ENCODE measurements at places on chromosomes 2 and 18.

DNA sequence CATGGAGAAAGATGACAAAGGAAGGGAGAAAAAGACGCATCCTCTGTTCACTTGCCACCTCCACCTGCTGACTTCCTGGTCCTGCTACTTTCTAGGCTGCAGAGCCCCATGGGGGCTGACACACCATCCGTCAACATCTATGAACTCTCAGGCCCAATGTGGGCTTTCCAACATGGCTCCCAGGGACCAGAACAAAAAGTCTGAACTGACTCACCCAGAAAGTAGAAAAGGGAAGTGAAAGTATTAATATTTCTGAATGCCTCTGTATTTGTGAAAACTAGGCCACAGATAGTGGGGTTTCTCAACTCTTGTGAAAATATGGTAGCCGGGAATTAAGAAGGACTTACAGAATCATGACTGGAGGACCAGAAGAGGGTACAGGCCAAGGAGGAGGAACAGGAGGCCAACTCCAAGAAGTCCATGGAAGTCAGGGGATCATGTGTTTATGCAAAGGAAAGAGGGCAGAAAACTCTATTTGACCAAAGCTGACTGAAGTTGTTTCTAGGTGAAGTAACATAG is 123.1 kb upstream of the CAB39 start:
- no peak for DNase-seq

GRCh38 chr2:54859416-54859815 is 136.0 kb downstream of the EML6 start:
- DNase-seq, result no peak

DNA sequence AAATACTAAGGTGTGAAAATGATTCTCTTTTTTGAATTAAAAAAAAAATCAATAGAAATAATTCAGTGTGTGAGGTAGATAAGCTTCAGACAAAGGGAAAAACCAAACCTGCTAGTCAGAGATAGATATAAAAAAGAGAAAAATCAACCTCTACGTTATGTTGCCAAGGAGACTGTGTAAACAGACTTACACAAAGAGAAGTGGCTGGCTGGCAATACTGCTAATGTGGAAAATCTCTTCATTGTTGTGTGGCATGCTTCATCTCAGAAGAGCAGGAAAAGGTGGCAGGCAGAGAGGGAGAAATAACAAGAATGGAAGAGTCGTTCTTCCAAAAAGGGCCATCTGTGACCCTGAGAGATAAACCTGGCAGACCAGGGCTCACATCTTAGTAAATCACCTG is 200.8 kb downstream of the SLC8A1 start:
- DNase-seq, result no peak

- DNase-seq, result no peak
These were observed 45.4 kb upstream of the PAPOLG start for GRCh38 chr2:60710707-60711106.

DNA sequence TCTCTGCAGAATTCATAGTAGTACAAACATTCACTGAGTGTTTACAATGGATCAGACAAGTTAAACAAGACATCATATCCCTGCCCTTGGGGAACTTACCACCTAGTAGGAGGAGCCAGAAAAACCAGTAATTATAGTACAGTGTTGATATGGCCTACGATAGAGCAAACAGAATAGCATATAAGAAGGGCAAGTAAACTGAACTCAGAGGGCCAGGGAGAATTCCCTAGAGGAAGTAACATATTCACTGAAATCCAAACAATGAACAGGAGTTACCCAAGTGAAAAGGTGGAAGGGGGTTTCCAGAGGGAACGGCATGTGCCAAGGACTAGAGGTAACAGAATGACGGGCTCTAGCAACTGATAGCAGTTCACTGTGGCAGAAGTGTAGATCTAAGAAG is 34.1 kb downstream of the NHEJ1 start:
- DNase-seq, result no peak
